ENCODE measurements at places on chromosomes 6 and 20.

GRCh38 chr20:56411759-56412472 is at the start of gene CASS4:
CASS4 (plus strand) TSS chr20:56412260; CDS start chr20:56412459, 199 bp downstream.
- no peak for DNase-seq

DNA sequence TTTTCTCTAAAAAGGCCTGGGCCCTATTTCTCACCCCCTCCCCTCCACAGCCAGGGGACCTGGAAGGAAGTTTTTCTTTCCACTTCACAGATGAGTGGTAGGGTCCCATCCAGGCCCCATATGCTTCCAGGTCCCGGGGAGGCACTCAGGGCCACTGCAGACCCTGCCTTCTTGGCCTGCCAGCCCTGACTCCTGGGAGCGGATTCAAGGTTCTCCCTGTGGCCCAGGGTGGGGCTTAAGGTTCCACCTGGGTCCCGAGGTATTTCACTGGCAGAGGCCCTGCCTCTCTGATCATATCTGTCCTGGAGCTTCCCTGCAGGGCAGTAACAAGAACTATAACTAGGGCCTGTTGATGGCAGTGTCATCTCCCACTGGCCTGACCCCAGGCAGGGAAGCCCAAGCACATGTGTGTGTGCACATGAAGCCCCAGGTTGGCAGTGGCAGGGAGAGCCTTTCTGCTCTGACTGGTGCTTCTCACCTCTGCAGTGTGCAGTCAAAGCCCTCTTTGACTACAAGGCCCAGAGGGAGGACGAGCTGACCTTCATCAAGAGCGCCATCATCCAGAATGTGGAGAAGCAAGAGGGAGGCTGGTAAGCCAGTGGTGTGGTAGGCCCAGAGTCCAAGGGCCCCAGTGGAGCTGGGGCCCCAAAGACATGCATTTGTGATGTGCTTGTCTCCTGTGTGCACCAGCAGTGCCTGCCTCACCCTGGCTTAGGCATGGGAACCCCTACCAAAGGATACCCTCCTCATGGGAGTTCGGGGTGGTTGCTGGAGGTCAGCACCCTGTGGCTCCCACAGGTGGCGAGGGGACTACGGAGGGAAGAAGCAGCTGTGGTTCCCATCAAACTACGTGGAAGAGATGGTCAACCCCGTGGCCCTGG is 31.2 kb downstream of the PLCG1 start:
- DNase-seq = no peak

GRCh38 chr6:96302991-96303390 is 218.6 kb upstream of the UFL1 start:
- no peak for DNase-seq

DNA sequence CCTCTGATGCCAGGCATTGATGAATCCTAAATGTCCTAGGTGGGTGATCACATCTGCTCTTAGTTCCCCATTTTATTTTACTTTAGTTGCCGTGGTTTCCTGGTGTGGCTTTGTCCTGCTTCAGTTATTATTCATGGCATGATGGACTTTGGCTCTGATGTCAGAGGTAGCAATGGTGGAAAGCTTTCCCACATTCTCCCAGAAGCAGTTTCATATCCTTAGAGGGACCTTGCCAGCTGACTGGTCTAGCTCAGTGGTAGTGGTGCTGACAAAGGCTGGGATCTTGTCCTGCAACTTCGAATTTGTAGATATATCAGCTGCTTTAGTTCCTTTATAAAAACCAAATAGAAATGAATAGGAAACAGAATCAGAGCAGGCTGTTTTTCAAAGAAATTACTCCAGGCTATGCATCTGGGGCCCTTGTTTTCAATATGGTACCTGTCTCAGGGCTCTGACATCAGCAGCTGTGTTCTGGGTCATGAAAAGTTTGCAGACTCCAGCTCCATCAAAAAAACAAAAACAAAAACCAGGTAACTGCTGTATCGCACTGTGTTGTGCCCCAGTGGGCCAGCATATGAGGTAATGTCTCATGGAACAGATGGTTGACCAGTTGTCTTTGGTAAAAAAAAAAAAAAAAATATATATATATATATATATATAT is 133.7 kb downstream of the PLCB4 start:
- DNase-seq = no peak

GRCh38 chr6:88650029-88650619 is 313.3 kb downstream of the RNGTT start:
- DNase-seq = no peak

DNA sequence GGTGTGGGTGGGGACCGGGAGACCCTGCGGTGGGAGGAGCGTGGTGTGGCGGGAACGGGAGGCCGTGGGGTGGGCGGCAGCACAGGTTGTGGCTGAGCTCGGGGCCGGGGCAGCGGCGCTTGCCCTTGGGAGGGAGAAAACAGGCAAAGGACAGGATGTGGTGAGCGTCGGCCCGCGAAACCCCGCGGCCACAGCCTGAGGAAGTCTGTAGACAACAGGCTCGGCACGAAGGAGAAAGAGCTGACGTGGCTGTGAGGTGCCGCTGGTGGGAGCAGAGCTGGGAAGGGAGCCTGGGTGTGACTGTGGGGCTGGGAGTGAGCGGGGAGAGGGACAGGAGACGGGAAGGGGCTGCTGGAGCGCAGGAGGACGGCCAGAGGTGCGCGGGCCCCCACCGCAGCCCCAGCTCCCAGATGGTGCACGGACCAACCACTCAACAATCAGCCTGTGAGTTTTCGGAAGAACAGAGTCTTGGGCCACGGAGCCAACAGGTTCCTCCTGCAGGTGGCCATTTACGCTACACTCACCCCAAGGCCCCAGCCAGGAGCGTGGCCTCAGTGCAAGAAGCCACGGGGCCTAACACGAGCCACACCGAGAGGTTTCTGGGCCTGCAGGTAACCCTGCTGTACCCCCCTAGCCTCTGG is 202.8 kb downstream of the DLL1 start:
- no peak for DNase-seq

DNA sequence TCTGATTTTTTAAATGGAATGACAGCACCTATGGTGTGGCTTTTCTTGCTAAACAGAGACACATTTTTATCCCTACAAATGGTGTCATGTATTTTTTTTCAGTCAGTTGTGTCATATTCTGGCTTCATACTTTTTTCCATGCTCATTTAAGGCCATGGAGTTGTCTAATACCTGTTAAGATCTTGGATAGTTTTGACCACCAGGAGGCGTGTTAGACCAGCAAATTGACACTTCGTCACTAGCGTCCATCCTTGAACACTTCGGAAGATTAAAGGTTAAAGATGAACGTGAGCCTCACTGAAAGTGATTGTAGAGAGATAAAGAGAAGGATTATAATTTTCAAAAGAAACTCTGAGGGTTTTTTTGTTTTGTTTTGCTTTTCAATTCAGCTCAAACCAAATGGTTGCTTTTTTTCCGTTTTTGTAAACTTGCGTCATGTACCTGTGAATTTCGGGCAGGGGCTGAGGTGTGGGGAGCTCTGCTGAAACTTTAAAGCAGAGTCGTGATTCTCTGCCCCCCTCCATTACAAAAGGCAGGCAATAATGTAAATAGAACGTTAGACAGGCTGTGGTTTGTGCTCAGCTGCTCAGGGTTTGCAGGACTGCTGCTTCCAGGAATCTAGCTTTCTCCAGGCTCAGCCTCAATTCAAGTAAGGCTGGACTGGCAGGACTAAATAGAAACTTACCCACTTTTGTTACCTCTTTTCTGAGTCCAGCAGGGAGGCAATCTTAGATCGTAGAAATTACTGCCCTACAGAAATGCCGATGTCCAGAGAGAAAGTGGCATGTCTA is 245.1 kb downstream of the FOXA2 start:
- no peak for DNase-seq

GRCh38 chr6:125067552-125067951 is 86.0 kb upstream of the TPD52L1 start:
- DNase-seq = no peak

- no peak for DNase-seq
These were observed 2.0 kb downstream of the EEF1E1 start for GRCh38 chr6:8100159-8100854.

DNA sequence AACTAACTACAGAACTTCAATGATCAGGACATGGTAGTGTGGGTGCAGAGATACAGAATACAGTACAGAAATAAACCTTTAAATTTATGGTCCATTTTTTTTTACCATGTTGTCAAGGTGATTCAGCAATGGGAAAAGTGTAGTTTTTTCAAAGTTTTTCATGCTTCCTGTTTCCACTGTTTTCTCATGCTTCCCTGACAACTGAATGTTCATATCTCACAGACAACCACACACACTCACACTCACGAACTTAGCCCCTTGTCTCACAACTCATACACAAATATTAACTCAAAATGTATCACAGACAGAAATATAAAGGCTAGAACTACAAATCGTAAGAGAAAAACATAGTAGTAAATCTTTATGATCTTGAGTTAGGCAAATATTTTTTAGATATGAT is 232.6 kb upstream of the CDYL start:
- no peak for DNase-seq

GRCh38 chr6:5379647-5380242 is 118.4 kb downstream of the FARS2 start:
- DNase-seq = no peak

- DNase-seq = no peak
These were observed 82.3 kb upstream of the CD83 start for GRCh38 chr6:14035071-14035847.

GRCh38 chr6:97462031-97462430 is 179.0 kb upstream of the MMS22L start:
- DNase-seq = no peak

- DNase-seq = no peak
These were observed 16.7 kb downstream of the EDN3 start for GRCh38 chr20:59316911-59317731.

- no peak for DNase-seq
These were observed 31.6 kb upstream of the RGS17 start for GRCh38 chr6:153162646-153163045.

DNA sequence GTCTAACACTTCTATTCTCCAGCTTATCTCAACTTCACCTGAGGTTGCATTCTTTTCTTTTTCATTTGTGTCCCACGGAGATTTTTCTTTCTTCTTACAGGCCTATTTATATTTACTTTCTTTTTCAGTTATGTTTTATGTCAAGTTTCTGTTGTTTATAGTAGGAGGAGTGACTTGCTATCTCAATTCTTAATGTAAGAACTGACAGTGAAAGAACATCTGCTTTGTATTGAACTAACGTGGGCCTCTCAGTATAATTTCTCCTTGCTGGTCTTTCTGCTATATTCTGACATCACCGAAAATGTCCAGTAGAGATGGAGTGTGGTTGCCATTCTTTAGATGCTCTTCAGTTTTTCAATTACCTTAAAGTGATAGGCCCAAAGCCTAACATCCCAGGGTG is 521.7 kb downstream of the EPM2A start:
- DNase-seq = no peak

GRCh38 chr6:135224037-135224647 is 43.0 kb downstream of the MYB start:
- no peak for DNase-seq

- no peak for DNase-seq
These were observed 5.1 kb downstream of the BPIFA1 start for GRCh38 chr20:33240923-33241322.

DNA sequence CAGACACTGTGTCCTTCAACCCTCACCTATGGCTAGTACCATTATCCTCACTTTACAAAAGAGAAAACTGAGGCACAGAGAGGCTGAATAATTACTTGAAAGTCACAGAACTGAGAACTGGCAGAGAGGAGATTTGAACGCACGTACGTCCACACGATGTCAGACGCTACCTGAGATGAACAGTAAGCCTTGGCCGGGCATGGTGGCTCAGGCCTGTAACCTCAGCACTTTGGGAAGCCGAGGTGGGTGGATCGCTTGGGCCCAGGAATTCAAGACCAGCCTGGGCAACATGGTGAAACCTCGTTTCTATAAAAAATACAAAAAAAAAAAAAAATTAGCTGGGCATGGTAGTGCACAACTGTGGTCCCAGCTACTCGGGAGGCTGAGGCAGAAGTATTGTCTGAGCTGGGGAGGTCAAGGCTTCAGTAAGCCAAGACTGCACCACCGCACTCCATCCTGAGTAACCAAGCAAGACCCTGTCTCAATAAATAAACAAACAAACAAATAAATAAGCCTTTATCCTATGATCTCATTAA is 20.5 kb downstream of the GMDS start:
- DNase-seq = no peak

DNA sequence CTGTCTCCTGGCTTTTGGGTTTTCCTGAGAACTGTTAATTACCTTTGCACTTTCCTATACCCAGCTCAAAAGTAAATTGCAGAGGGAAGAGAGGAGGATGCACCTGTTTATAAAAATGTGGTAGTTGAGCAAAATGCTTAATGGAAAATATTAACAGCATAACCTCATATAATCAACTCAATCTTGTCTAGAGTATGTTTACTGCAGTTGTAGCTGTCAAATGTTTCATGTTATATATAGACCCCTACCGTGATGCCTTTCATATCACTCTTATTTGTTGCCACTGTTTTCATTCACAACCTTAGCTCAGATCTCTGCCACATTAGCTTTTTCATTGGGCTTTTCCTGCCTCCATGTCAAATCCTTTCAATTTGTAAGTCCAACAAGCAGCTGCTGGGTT is 36.0 kb downstream of the ANKRD6 start:
- no peak for DNase-seq

Measured in hippocampal formation (tissue), 2 donors.